ENCODE measurements at places on chromosomes 7 and 10.

- no peak for DNase-seq
Measured at GRCh38 chr7:7699970-7700369, 18.4 kb downstream of the RPA3 start.

- peak; percentile 16 for DNase-seq
Measured at GRCh38 chr7:148503900-148504487, 86.6 kb upstream of the C7orf33 start.

DNA sequence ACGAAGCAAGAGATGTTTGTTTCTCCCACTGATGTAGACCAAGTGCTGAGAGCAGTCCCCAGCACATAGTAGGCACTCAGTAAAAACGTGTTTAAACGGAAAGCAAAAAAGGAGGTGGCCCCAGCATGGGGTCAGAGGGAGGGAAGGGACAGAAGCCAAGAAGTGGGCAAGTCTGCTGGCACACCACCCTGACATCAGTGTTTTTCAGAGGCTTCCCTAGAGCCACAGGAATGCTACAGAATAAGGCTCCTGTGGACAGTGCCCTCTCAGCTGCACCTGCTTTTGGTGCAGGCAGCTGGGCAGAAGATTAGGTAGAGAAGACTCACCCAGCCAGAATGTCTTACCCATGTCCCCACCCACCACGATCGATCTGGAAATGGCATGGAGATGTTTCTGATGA lies 8.3 kb upstream of the ANKRD1 start:
- DNase-seq, result no peak

DNA sequence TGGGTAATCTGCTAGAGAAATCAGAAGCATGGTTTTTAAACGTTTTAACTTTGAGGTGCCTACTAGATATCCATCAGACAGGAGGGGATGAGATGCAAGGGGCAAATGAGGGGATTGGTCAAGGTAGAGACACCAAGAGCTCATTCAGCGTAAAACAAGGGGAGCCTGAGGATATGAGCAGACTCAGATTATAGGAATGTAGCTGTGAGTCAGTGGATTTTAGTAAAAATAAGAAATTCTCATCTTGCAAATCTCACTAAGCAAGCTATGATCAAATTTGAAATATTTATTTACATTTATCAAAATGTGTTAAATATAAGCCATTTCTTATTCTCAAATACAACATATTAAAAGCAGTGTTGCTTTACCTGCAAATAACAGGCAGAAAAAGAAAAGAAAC lies 21.4 kb upstream of the TFEC start:
- DNase-seq, result no peak

GRCh38 chr10:27393961-27394360 lies 110.1 kb upstream of the RAB18 start:
- DNase-seq, result no peak

- no peak for DNase-seq
Measured at GRCh38 chr10:47449102-47449978, 34.6 kb downstream of the ANXA8 start.

DNA sequence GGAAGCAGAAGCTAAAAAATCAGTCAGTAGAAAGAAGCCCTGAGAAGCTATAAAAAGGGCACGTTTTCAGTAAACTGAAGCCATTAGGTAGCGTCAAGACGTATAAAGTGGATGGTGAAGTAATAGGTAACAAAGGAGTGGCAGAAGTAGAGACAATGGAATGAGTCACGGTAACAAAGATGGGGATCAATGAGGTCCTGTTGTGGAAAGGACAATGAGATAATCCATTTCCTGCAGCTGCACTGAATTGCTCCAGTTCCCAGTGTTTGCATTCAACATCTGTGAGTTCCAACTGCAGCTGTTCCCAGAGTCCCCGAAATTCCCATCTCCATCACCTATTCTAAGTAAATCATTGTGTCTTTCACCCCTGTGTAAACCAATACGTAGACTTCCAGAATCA lies 4.8 kb upstream of the HYCC1 start:
- no peak for DNase-seq

- no peak for DNase-seq
Measured at GRCh38 chr10:121823993-121824463, 103.8 kb downstream of the ATE1 start.

DNA sequence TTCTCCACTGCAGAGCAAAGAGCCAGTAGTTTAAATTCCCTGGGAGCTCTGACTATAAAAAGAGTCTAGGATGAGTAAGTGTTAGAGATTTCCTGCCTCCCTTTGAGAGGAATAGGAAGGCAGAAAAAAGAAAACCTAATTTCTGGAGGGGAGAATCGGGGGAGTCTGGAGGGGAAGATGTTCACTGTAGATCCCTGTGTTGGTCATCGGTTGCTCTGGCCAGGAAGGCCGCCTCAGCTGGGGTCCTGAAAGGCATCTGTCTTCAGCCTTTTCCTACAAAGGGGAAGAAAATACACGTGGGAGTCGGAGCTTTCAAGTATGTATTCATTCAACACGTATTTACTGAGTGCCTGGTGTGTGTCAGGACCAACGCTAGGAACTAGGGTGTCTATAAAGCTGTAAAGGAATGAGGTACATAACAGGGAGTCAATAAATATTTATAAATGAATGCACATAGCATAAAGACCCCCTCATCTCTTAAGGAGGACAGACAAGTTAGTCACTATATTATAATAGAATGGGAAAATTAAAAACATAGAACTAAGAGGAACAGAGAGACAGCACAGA lies 101.1 kb downstream of the ICA1 start:
- DNase-seq, result no peak

- DNase-seq, result no peak
Measured at GRCh38 chr10:48213047-48213446, 61.4 kb downstream of the FRMPD2 start.

DNA sequence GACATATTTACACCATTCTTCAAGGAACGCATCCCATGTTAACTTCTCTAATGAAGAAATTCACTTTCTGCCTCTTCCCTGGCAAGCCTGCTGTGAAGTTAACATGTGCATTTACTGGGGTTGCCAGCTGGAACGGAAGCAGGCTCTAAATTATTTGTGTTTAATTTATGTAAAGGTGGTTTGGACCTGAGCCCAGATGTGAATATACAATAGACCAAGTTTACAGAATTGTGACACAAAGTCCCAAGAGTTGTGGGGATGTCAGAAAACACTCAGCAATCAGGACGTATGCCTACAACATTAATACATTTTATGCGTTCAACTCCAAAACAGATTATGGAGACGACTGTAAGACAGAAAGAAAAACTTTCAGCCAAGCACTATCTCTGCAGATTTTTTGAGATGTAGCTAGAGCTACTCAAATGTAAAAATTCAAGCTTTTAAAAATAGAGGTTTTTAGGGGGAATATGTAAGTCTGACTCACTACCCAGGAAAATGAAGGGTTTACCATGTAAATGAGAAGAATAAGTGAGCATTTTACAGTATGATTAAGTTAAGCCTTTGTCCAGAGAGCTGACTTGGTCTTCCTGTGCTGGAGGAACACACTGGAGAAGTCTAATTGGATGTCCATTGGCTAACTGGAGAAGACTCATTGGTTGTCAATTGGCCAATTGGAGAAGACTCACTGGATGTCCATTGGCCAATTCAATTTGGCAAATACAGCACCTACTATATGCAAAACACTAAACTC lies 19.5 kb downstream of the NRP1 start:
- DNase-seq, result peak; percentile 60

GRCh38 chr7:113774182-113774807 lies 144.5 kb downstream of the PPP1R3A start:
- peak; percentile 41 for DNase-seq

- DNase-seq, result no peak
Measured at GRCh38 chr7:150388709-150389531, 9.8 kb downstream of the ZNF775 start.

- DNase-seq, result no peak
Measured at GRCh38 chr10:71625445-71626175, 94.0 kb downstream of the C10orf105 start.

DNA sequence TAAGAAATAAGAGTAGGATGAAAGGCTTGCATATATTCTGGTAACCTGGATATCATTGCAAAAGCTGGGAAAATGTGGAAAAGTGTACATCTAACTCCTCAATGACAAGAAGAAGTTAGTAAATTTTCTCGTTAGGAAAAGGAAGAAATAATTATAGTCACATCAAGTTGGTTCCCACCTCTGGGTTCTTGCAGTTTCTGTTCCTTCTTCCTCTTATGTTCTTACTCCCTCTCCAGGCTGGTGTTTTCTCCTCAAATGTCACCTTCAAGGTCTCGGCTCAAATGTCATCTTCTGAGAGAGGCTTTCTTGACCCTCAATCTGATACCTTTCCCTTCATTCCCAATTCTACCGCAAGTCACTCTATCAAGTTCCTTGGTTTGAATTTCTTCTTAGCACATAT lies 64.4 kb downstream of the ENTPD1 start:
- DNase-seq, result no peak

DNA sequence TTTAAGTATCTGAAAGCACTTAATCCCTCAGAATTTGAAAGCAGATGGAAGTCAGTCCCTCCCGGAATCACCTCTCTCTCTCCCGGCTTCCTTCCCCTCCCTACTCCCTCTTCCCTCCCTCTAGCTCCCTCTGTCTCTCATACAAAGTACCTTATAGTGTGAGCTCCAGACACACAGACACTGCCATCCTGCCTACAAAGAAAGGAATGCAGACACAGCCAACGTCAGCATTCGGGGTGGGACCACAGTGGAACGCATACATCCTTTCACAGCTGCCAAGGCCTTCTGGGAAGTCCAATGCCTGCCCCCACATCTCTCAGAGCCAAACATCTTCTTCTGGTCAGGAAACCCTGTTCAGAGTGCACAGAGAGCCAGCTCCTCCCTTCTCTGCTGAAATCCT lies 9.3 kb downstream of the NOD1 start:
- DNase-seq, result no peak

GRCh38 chr7:87482115-87482514 lies 6.6 kb upstream of the ABCB4 start:
- no peak for DNase-seq

DNA sequence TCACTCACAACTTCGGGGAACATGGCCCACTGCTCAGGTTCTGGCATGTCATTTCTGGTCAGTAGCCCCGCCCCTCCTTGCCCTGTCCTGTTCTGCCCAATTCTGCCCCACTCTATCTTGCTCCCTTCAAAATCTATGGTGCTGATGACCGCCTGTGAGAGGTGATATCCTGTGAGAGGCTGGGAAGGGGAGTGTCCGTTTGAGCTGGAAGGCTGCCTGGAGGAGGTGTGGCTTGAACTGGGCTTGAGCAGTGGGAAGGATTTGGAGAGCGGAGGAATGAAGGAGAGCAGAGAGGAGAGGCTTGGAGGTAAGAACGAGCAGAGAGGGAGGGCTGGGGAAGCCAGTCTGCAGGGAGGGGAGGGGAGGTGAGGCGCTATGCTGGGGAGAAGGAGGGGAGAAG lies 145.3 kb downstream of the RPS24 start:
- DNase-seq, result no peak

- no peak for DNase-seq
Measured at GRCh38 chr7:50851451-50851850, 68.8 kb upstream of the GRB10 start.

GRCh38 chr7:113799896-113800295 lies 118.9 kb downstream of the PPP1R3A start:
- peak; percentile 59 for DNase-seq

DNA sequence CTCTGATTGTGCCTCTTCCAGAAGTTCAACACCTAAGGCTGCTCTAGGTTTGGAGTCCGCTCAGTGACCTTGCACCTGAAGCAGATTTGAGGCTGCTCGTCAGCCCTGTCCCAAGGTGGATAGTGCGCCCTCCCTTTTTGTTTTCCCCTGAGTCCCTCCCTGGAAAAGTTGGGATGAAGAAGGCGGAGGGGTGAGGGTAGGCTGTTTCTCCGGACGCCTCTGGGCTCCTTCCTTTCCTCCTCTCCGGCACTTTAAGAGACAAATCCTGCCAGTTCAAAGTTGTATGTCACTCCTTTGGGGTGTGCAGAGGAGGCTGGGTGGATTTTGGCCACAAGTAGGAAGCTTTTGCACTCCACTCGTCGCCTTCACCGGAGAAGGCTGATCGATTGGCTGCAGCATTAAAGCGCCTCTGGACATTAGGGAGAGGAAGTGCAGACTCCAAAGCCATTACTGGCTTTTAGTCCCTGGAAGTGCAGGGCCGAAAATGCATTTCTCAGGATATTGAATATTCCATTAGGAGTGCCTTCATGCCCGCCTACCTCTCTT lies 81.9 kb upstream of the PRKG1 start:
- DNase-seq, result no peak

GRCh38 chr7:92092210-92092609 lies 42.1 kb downstream of the CYP51A1 start:
- no peak for DNase-seq

DNA sequence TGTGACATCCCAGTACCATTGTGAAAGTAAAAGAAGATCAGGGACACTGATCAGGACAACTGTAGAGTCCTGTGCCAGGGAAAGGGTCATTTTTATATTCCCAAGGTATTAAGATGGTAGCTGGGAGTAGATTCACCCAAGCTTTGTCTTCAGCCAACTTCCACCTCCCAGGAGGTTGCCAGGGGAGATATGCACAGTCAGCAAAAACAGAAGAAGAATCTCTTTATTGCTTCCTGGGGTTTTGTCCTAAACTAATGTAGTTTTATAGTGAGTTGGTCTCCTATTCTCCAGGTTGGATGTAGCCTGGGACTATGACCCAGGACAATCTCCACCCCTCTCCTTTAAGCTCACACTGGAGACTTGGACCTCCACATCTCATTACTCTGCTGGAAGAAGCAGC lies 139.2 kb downstream of the RAMP3 start:
- DNase-seq, result no peak

DNA sequence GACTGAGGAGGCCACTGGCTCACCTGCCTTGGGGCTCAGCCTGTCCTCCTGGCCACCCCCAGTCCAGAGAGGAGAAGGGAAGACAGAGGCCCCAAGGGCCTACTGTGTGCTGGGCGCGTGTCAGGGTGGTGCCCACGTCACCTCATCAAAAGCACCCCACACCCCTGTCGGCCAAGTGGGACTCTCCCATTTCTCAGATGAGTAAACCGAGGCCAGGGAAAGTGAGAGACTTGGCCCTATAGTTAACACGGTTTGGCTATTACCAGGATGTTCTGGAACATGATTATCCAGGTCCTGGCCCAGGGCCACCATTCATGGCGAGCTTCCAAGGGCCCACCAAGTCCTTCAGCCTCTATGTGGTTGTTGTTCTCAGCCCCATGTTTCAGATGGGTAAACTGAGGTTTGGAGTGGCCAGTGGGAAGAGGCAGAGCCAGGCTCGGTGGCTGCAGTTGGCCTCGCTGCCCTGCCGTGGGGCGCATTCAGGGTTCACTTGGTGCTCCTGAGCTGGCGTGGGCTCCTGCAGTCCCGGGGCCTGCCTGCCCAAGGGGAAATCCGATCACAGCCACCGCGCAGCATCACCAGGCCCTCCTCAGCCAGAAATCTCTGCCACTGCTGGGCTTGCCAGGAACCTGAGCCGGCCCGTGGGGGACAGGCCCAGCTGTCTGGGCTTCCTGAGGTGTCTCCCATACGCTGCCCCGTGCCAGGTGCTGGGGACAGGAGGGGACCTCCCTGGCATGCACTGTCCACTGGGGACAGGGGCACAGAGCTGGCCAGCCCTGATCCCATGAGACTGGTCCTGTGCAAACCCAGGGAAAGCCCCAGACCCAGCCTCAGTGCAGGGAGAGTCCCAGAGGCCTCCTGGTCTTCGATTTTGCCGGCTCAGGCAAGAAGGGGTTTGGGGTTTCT lies 117.7 kb upstream of the TNRC18 start:
- no peak for DNase-seq

GRCh38 chr10:90481326-90481923 lies 376.4 kb downstream of the HTR7 start:
- DNase-seq, result no peak
